ACHN (cell line): ENCODE measurements at places on chromosomes 5 and 9.

DNA sequence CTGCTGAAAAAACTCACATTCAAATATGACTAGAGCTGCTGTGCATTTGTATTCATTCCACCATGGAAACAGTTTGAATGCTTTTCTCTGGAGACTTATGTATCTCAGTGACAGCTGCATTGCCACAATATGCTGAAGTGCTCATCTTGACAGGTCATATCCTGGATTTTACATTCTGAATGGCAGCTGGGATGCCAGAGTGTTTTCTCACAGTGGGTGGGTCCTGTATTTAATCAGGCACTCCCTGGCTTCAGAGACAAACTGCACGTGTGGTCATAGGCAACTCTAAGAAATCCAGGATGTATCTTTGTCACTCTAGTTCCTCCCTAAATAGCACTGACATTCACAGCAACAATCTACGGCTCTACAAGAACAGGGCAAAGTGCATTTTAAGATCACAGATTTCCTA lies 75.6 kb downstream of the ST8SIA4 start:
- no peak for DNase-seq

DNA sequence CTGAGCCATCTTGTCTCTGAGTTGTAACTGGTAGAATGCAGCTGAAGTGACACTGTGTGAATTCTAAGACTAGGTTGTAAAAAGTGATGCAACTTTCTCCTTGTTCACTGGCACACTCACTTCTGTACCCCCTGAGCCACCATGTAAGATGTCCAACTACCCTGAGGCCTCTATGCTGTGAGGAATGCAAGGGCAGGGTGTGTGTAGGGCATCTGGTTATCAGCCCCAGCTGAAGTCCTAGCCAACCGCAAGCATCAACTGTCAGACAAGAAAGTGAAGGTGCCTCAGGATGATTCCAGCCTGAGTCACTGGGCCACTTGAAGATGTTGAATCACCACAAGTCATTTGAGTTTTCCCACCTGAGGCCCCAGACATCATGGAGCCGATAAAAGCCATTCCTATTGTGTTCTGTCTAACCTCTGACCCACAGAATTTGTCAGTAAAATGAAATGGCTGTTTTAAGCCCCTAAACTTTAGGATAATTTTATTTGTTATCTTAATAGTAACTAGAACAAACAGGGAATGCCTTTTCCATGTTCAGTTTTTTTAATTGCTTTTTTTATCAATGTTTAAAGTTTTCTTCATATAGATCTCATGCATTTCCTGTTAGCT lies 18.7 kb upstream of the RHOBTB3 start:
- DNase-seq, result peak; percentile 87

DNA sequence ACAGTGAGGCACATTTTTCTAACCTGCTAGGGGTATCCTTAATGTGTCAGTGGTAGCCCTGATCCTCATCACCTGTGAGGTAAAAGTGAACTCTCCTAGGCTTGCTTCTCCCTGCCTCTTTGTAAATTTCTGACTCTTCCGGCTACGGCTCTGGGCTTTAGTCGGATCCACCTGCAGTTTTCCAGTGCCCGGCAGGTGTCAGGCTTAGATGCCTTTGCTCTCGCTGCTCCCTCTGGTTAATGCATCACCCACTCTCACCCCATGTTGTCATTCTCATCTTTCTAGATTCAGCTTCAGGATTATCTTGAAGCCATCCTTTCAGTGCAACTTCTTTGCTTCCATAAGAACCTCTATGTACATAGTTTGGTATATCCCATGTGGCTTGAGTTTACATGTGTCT lies 3.6 kb downstream of the CEP78 start:
- DNase-seq, result peak; percentile 51

DNA sequence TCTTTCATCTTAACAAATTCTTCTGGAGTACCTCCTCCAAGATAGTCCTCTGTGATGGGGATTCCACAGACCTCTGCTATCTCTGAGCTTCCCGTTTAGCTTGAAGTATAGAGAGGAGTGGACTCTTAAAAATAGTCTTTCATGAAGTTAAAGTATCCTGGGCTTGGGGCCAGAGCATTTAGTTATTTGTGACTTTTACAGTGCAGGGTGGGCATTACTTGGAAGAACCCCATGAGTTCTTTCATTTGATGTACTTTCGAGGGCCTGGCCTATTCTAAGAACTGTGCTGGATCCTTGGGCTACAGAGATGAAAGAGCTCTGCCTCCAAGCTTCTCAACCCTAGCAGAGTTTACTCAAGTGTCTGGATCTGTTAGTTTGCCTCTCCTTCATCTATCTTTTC lies 131.5 kb downstream of the ZSWIM6 start:
- no peak for DNase-seq

DNA sequence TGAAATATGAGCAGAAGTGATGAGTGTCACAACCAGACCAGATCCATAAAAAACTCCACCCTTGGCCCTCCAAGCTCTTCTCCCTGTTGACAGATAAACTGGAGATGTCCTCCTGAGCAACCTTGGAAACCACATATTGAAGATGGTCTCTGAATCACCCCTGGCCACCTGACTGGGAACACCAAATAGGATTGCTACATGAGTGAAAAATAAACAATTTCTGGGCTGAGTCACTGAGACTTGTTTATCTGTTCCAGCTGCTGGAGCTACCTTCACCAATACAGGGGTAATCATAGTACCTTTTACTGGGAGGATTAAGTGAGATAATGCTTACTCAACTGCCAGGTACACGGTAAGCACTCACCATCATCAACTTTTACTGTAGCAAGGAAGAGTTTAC lies 53.3 kb downstream of the PCA3 start:
- peak; percentile 3 for DNase-seq

DNA sequence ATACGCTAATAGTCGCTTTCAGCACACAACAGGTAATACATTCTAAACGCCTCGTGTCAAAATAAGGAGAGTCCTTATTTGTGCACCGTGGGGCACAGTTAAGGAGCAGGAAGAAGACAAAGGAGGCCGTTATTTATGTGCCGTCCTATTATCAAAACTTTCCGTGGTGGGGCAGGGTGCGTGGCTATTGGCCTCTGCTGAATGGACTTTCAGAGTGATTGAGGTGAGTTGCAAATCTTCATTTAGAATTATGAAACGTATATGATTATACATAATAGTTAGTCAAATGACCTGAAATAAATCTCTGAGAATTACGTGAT lies 833 bp downstream of the C5orf24 start:
- DNase-seq, result peak; percentile 19

DNA sequence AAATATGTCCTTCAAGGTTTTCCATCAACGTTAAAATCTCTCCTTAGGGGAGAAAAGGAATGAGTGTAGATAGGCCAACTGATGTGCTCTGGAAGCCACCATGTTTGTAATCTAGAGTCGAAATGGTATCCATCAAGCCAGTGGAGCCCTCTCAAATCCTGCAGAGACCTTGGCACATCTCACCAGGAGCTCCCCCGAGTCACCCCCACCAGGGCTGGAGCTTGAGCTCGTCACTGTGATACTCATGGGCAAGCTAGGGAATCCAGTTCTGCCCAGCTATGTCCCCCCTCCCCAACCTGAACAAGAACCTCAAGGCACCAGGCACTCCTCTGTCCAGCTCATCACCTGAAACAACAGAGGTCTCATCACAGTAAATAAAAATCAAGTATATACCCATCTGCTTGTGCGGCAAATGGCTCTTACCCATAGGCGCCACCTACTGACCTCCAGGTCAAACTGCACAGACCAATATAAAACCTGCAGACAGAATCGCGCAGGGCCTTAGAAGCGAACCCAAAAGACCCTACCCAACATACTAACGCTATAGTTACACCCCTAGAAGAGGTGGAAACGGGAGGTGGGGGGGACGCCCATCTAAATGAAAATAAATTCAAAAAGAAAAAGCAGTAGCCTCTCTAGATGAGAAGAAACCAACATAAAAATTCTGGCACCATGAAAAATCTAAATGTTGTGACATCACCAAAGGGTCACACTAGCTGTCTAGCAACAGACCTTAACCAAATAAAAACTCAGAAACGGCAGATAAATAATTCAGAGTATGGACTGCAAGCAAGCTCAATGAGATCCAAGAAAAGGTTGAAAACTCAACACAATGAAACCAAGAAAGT lies 75.0 kb downstream of the TTC39B start:
- DNase-seq, result peak; percentile 22

- no peak for DNase-seq
Observed at GRCh38 chr5:1494780-1495524, 28.8 kb downstream of the LPCAT1 start.

DNA sequence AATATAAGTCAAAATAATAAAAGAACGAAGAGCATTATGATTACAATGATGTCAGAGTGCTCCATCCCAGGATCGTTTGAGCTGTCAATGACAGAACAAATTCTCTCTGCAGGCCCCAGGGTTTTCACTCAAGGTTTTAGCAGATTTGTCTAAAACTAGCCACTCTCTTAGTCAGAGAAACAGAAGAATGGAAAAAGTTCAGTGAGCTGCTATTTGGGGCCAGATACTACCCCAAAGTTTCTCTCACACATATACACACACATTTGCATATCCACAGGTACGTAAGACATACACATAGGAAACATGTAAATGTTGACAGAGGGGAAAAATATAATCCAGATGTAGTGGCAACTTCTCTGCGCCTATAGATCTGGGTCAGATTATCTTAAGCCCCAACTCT lies 76.3 kb upstream of the SEMA6A start:
- no peak for DNase-seq

DNA sequence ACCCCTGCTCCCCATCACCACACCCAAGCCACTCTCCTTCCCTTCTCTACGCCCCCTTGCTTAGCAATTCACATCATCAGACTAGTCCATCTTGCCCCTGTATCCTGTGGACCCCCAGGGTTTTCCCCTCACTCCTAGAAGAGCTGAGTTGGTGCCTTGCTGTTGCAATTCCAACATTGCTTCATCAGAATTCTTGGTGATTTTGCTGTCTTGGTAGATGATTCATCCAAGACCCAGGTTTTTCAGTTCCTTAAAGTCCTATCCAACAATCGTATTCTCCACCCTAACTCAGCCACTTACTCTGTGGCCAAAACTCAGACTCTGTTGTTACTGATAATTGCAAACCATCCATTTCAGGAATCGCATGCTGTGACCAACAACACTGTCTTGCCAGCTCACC lies 21.4 kb upstream of the CCNJL start:
- DNase-seq, result no peak

- DNase-seq, result peak; percentile 0
Observed at GRCh38 chr5:122312591-122313406, 762 bp downstream of the SNCAIP start.

DNA sequence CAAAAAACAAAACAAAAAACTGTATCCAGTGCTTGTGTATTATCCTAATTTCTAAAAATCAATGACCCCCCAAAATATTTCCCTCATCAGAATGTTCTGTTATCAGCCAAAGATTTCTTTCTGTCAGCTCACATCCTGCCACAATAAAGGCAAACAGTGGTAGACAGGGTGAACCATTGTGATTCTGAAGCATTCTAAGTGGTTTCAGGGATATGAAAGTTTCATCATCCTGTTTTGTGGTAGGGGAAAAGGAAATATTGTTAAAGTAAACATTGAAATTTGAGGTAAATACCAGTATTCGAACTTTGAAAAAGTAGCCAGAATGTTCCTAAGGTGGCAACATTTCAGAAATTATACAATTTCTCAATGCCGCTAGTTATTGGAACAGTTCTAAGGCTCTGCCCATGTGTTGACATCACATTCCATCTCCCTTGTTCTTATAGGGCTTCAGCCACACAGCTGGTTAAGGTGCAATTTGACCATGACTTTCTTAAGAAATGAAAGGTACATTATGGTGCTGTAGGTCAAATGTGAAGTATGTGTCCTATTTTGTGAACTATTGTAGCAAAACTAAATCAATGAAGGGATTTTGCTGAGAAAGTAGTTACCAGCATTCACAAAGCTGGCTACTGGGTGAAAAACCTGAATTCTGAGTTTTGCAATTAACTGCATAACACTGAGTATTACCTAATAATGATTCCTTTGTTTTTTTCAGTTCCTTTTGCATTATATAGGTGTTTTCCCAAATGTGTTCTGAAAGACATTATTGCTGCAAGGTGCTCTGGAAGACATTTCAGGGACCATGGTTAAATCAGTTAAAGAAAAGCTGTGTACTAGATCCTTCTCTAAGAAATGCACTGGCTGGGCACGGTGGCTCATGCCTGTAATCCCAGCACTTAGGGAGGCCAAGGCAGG lies 107.6 kb upstream of the RASGRF2 start:
- DNase-seq, result no peak

DNA sequence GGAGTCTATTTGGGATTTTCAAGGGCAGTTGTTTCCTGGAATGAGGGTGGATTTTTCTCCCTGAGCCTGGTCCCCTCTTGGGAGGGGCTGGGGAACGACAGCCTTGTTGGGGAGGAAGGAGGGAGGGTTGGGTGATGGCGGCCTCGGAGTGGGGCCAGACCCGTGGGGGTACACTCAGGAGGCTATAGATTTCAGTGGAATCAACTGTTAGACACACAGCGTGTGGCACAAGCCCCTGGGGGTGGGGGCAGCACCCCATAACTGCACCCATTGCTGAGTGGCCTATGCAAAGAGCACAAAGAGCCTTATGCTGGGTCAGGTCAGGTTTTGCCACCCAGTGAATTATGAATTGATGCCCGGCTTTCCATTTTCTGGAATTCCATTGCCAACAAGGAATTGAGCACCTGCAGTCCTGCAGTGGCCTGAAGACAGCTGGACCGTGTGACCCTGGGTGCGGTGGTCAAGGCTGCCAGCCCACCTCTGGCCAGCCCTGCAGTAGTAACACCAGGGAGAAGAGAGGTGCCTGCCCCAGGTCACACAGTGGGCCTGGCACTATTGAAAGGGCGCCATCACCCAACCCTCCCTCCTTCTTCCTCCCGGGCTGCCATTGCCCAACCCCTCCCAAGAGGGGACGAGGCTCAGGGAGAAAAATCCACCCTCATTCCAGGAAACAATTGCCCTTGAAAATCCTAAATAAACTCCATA lies 8.4 kb downstream of the MYMK start:
- no peak for DNase-seq

GRCh38 chr5:17330386-17330785 lies 113.0 kb downstream of the BASP1 start:
- DNase-seq, result no peak

DNA sequence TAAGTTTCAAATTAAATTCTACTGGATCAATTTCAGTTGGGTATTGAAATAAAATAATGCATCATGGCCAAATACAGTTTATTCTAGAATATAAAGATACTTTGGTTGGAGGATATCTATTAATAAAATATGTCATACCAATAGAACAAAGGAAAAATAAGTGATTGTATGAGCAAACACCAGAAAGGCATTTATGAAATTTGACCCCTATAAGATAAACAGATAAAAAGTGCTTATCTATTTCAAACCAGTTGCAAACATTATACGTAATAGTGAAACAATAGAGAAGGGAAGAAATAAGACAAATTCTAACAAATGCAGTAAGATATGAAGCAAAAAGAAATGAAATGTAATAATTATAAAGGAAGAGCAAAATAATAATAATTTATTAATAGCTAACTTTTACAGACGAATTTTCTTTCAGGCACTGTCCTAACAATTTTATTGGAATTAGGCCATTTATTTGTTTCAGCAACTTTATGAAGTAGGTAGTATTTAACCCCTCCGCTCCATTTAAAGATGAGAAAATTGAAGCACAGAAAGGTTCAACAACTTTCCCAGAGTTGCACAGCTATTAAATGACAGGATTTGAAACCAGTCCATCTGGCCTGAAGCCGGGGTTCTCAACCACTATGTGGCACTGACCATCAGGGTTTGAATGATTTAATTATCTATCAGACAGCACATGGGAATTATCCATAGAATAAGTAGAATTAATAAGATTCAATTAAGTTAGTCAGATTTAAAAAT lies 20.8 kb downstream of the ANKRD55 start:
- no peak for DNase-seq
